ENCODE measurements at places on chromosomes 5 and 9.

DNA sequence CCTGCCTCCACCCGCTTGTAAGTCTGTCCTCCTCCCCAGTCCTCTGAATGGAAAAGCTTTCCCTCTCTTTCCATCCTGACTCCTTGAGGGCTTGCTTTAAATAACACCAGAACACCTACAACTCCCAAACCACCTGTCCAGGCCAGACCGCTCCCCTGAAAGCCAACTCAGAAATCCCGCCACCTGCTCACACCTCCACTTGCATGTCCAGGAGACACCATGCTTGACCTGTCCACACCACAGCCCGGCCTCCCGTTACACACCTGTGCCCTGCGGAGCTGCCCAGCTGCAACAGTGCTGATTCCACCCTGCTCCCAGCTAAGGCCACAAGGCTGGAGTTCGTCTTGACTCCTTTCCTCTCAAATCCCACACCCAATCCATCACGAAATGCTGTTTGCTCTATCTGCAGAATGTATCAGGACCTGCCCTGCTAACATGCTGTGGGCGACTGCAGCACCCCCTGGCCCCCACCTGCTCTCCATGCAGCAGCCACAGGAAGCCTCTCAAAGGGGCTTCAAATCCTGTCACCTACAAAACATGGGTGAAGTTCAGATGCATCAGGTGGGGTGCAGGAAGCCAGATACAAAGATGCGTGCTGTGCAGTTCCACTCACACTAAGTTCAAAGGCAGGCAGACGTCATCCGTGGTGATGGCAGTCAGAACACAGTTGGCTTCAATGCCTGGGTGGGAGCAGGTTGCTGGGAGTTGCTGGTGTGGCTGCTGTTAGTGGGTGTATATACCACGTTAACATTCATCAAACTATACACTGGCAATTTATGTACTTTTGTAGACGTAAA, 166.0 kb downstream of the ROR2 start:
- DNase-seq: no peak

DNA sequence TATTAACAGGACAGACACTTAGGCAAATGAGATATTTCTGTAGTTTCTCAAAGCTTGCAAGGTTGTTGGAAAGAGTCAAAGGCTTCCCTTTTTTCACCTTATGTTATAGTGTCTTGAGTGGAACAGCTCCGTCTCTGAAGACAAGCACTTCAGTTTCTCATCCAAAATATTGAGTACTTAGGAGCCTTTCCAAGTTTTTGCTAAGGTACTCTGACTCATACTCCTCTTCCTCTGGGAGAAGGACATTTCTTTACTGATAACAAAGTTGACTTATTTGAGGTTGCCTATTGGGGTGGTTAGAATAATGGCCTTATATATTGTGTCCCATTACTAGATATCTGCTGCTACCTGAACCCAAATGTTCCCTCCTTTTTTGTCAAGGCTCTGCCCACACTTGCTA, 869.6 kb downstream of the MAT2B start:
- no peak for DNase-seq

GRCh38 chr9:125493384-125493783, 213.6 kb downstream of the MAPKAP1 start:
- DNase-seq: no peak

GRCh38 chr9:17846948-17847655, 268.2 kb downstream of the SH3GL2 start:
- no peak for DNase-seq

- no peak for DNase-seq
Measured at GRCh38 chr5:118551716-118552115, 436.6 kb downstream of the DTWD2 start.

- no peak for DNase-seq
Measured at GRCh38 chr5:61346511-61346910, 14.5 kb downstream of the ZSWIM6 start.

- no peak for DNase-seq
Measured at GRCh38 chr9:136671646-136672430, 9.1 kb downstream of the EGFL7 start.

DNA sequence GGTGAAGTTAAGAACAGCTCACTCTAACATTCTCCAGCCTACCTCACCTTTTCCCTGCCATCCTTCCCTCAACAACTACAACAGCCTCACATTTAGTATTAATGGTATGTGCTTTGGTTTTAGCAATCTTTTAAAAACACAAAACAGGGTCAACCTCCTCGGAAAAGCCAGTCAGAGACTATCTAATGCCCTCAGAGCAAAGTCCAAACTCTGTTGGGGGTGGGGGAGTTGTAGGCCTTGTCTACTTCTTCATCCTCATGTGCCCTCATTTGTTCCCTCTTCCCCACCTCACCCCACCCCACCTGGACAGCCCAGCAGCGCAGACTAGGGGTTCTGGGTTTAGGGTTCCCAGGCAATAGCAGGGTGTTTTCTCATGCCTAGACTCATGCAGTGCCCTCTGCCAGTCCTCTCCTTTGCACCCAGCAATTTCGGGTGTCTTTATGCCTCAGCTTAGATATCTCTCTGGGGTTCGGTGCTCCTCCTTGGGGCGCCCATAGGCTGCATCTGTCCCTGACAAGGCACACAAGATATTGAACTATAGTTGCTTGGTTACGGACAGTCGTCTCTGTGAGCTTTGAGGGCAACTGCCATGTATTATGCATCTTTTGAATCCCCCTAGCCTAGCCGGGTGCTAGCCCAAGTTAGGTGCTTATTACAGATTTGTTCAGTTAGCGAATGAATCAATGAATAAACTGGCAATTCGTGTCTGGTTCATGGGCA, 762 bp upstream of the TCOF1 start:
- no peak for DNase-seq

DNA sequence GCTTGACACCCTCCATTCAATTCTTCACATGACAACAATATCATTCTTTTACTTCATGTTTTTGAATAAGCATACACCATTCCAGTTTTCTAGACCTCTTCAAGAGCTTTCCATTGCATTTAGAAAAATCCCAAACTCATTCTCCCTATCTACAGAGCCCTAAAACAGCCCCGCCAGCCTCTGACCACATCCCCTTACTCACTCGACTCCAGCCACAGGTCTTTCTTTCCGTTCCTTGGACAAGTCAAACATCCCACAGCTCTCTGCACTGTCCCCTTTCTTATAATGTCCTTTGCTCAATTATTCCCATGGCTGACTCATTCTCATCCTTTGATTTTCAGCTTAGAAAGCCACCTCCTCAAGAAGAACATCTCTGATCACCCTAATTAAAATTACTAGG, 38.2 kb downstream of the TTC39B start:
- no peak for DNase-seq

- DNase-seq: no peak
Measured at GRCh38 chr9:4324513-4324912, 24.6 kb upstream of the GLIS3 start.

DNA sequence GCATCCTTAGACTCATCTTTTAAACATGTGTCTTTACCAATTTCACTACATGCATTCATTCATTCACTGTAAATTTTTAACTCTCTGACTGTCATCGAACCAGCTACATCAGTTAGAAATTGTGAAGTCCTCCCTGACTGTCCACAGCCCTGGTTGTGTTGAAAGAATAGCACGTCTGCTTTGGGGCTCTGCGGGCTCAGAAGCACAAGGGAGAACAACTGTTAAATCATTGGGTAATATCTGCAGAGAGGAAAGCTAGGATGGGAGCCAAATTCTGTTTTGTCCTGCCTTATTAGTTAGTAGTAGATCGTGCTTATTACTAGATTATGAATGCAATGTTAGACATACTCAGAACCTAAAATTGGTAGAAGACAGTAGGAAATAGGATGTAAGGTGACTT, 26.3 kb upstream of the FAM120AOS start:
- DNase-seq: no peak

DNA sequence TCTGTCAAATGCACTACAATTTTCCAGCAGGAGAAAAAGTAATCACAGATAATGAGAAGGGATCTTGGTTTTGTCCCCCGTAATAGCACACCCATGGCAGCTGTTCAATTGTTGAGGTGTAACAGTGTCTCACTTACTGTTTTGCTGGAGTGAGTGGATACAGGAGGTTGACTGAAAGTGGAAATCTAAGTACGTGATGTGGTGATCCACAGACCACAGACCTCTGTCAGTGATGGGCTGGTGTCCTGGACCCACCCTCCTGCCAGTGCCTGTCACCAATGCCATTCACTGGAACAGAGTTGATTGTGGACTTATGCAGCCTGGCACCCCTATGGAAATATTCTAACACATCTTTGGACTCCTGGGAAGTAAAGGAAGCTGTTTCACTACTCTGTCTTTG, 261.7 kb downstream of the TRPM3 start:
- DNase-seq: no peak

DNA sequence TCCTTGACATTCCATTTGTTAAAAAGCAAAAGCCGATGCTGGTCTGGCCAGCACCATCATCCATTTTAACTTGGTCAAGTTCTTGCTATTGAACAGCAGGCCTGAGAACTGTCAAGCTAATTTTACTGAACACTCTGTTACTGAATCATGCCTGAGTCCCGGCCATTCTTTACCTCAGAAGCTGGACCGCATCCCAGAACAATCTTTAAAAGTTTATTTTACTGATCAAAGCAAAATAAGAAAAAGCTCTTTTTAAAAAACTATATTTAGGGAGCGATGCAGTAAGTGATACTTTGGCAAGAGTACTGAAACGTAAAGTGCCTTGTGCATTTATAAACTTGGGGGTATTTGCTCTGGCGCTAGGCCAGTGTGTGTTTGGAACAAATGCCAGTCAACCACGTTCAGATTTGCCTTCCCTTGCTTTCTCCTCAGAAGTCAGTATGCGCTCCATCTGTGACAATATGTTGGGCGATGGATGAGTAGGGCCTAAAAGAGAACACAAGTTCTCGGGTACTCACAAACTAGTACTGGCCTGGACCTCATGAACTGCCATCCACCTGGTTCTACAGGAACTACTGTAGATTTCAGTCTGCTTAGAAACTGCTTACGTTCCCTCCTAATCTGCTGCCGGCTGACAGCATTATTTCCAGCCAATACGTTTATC, 161.9 kb downstream of the MAPKAP1 start:
- DNase-seq: no peak

DNA sequence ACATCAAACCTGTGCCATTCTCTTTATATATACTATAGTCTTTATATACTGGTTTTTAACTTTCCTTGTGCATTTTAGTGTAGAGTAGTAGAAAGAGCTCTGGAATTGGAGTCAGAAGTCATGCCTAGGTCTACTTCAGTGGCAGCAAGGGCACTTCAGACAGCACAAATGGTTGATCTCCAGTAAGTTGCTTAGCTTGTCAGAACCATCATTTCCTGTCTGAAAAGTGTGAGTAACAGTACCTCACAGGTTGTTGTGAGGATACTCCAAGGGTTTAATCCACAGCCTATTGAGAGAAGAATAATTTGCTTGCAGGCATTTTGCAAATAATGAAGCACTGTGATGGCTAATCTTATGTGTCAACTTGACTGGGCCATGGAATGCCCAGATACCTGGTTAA, 95.8 kb upstream of the NR4A3 start:
- no peak for DNase-seq

DNA sequence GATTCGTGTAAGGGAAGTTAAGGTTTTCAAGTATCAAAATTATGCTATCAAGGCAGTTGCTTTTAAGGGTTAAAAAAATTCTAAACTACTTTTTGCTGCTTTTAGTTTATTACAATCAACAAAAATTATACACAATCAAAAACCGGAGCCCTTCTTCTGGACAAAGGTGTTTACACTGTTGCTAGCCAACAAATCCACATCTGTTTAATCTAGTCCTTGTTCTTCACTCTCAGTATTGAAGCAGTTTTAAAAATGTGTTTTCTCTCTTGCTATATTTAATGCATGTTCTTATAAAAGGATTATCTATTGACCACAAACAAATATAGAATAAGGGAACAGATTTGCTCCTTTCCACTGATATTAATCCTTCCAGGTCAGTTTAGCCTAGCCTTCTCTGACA, 2.5 kb downstream of the FEM1C start:
- no peak for DNase-seq

DNA sequence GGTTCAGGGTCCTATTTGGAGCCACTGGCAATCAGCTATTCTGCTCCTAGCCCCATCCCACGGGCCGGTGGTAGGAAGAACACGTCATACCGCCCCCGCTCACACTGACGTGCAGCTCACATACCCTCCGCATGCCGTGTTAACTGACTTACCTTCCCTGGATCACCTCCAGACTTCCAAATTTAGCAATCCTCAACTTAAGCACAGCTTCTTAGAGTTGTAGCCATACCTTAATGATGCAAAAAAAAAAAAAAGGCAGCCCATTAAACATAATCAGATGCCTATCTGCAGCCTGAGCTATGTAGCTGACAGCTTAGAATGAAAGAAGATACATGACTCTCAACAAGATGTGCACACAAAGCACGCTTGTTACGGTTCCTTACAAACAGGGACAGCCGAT, 93.0 kb downstream of the IRX2 start:
- DNase-seq: no peak

DNA sequence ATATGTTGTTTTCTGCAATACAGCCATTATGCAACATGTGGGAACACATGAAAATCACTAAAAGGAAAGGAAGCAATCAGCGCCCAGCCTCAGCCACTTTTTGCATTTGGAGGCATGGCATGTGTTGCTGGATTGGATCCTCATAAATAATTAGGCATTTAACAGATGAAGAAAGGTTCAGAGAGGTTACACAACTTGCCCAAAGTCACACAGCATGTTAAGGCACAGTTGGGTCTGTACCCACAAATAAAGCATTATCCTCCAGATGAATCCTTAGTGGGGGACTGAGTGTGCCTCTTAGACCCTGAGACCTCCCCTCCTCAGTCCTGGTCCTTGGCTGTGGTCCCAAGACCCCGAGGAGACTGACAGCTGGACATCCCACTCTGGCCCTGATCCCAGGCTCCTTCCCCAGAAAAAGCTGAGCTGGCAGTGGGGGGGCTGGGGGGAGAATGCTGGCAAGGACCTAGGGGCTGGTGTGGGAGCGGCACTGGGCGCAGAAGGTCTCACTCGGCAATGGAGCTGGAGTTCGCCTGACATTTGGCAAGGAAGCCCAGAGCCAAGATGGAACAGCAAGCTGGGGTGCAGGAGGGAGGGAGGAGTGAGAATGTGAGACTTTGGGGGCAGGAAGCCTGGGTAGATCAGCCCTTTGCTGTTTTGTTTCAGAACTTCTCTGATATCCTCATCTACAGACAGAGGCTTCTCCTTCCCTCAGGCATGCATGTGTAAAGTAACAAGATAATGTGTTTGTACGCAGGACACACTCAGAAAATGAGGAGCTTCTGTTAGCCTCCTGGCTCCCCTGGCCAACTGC, 6.9 kb upstream of the AKNA start:
- DNase-seq: no peak

GRCh38 chr5:94249430-94249829, 369.0 kb downstream of the KIAA0825 start:
- no peak for DNase-seq

DNA sequence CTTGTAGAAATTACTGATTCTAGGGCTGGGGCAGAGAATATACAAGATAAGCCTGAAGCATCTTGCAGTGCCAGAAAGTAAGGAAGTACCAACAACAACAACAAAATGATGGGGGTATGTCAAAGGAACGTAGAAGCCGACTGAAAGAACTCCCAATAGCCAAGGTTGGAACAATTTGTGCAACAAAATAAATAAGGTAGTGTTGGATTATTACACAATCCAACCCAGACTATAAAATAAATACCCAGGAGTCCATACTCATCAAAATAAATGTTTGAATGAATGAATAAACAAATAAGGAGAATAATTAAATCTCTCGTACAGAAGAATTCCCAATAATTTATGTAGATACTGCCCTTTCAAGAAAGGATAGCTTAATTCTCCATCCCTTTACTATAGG, 31.1 kb upstream of the GNAQ start:
- no peak for DNase-seq

GRCh38 chr9:4042991-4043390, 256.9 kb downstream of the GLIS3 start:
- DNase-seq: no peak

- DNase-seq: no peak
Measured at GRCh38 chr5:145811834-145812625, 23.1 kb downstream of the PRELID2 start.
